HS-27A (cell line): ENCODE measurements at places on chromosomes 7 and 10.

DNA sequence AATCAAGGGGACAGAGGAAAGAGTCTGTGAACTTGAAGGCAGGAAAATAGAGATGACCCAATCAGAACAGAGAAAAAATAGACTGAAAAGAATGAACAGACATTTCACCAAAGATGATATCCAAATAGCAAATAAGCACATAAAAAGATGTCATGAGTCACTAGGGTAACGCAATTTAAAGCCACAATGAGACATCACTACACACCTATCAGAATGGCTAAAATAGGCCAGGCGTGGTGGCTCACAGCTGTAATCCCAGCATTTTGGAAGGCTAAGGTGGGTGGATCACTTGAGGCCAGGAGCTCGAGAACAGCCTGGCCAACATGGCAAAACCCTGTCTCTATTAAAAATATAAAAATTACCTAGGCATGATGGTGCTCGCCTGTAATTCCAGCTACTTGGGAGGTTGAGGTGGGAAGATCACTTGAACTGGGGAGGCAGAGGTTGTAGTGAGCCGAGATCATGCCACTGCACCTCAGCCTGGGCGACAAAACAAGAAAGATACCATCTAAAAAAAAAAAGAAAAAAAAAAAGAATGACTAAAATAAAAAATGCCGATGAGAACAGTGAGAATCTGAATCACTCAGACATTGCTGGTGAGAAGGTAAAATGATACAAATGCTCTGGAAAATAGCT lies 100.9 kb downstream of the LHPP start:
- DNase-seq: no peak

DNA sequence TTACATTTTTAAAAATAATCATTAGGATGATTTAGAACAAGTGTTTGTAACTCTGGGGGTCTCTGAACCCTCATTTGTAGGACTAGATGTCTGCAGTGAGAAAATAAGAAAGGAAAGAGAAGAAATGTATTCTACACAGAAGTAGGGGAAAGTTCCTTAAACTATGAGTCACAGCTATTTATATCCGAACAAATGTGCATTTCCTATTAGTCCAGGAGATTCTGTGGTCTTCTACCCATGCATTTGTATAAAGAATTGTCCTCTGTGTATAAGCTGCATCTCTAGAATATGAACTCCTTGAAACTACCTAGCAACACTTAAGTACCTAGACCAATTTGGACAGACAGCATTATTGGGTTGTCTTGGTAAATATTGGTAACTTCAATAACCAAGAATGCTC lies 15.9 kb upstream of the CD36 start:
- DNase-seq: no peak

- DNase-seq: peak; percentile 2
Observed at GRCh38 chr10:30493609-30494530, 59.9 kb downstream of the MAP3K8 start.

- DNase-seq: no peak
Observed at GRCh38 chr7:29318853-29319718, 124.5 kb downstream of the CHN2 start.

DNA sequence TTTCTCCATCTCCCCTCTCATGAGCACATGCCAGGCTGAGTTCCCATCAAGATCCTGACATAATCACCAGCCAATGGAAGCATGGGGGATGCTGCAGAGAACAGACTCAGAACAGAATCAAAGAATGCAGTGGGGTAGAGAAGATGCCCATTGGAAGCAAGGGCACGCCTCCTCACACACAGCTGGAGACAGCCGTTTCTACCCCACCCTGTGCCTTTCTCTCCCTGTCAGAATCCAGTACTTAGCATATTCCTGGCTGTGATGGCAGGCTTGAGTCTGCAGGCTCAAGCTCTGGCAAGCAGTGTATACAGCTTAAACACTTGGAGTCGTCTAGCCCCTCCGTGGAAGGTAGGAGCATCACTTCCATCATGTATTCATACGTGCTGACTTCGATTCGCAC lies 867.9 kb downstream of the NRG3 start:
- DNase-seq: no peak
